Dorsolateral prefrontal cortex (tissue), 122 donors: ENCODE measurements at places on chromosomes 12 and 14.
A peak's percentile ranks its signal among the peaks of the same experiment; 100 is the strongest.

GRCh38 chr12:7241404-7242005 is 52.0 kb downstream of the PEX5 start:
- no peak for DNase-seq

DNA sequence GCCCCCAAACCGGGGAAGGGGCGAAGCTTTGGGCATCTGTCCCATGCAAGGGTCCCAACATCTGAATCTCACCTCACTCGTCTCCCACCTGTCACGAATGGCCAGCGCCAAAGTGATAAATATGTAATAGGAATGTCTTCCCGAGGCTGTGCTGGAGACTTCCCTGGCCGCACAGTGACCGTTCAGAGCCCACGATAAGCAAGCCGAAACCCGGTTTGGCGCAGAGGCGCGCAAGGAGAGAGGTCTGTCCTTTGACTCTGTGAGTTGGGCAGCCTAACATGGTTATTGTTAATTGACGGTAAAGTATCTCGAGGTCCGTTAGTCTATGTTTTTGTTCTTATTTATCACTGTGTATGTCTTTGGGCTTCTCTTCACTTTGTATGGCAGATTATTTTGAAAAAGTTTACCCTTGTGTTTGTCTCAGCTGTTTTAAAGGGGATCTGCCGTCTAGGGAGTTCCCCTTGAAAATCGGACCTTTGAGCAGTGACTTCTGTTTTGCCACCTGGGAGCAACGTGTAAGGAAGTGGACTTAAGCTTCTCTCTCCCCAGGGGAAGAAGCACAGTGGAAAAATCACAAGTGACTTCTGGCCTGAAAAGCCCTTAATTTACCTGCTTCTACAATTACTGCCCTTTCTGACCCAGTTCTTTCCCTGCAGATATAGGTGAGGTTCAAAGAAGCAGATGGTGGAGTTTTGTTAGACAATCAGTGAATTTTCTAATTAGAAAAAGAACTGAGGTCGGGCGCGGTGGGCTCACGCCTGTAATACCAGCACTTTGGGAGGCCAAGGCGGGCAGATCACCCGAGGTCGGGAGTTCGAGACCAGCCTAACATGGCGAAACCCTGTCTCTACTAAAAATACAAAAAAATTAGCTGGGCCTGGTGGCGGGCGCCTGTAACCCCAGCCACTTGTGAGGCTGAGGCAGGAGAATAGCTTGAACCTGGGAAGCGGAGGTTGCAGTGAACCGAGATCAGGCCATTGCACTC is 1.1 kb upstream of the TM9SF1 start:
- no peak for DNase-seq

DNA sequence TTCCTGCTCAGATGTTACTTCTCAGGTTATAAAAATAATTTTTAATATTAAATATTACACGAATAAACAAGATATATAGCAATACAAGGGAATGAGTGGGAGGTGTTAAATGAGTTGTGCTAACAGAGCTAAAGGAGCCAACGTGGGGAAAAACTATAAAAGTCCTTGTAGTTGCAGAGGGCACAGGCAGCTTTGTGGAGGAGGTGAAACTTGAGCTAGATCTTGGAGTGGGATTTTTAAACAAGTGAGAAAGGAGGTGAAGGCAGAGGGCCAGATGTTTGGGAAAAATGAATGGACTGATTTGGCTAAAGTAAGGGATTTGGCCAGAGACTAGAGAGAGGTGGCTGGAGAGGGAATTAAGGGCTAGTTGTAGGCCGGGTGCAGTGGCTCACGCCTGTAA is 5.2 kb upstream of the FKBP11 start:
- no peak for DNase-seq

DNA sequence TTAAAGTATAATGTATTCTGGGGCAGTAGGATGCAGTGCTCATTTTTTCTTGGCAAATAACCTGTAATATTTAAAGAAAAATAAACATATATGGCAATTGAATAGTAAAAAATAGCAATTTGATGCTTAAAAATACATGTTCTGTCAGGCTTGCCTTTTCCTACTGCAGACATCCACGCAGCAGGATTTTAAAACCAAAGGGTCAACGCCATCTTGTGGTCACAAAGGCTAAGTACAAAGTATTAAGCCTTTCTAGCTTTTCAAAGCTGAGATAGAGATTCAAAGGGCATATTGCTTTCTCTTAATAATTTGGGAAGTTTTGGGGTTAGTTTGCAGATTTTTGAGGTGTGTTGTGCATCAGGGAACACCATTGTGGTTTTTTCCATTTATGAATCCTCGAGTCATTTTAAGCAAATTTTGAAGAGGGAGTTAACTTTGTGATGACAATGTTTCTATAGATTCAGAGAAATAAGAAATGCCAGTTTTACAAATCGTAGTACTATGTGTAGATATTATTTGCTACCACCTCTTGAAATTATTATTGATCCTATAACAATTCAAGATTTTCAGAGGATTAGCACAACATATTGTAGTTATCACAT is 4.7 kb upstream of the CCER1 start:
- no peak for DNase-seq

- no peak for DNase-seq
Observed at GRCh38 chr14:87940382-87940781, 52.6 kb downstream of the GALC start.

DNA sequence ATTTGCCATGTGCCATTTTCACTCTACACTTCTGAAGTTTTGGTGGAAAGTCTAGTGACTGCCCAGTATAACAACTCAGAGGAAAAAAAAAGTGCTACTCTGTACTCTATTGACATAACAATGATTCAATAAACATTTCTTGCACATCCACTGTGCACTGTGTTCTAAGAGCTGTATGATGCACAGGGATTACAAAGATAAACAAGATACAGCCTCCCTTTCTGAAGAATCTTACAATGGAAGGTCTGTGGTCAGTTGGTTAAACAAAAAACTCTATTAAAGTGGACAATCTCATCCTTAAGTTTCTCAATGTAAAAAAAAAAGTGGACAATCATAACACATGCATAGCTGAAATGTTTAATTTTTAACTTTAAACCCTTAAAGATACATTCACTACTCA is 105.7 kb upstream of the RASSF8 start:
- no peak for DNase-seq

- DNase-seq: peak; percentile 43
Observed at GRCh38 chr12:81450920-81451739, 308.0 kb downstream of the PPFIA2 start.

DNA sequence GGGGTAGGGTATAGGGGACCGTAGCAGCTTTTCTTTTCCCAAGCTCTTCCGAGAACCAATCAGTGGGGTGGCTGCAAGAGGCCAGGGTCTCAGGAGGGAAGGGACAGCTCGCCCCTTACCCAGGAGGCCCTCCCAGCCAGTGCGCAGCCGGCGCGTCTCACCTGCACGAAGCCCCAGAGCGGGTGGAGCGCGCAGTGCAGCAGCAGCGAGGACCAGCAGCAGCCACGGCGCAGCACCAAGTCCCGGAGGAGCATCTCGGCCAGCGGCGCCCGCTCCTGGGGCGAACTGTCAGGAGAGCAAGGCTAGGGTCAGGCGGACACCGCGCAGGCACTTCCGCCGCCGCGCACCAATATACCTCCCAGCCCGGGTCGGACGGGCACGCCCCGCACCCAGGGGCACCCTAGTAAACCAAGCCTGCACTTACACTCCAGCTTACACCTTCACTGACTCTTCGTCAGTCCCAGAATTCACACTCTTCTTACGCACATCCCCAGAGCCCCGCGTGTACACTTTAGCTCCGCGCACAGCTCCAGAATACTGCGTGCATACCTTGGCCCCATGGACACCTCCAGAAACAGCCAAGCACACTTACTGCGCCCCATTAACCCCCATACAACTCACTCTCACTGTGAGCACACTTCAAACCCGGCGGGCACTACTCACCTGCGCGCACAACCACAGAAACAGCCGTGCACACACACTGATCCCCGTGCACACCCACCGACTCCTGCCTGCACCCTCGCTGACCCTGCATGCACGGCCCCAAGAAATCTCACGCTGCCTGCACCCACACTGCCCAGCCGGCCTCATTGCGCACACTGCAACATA is 606 bp downstream of the PRIMA1 start:
- DNase-seq: peak; percentile 34

- no peak for DNase-seq
Observed at GRCh38 chr12:7155471-7156034, 25.4 kb downstream of the CLSTN3 start.

DNA sequence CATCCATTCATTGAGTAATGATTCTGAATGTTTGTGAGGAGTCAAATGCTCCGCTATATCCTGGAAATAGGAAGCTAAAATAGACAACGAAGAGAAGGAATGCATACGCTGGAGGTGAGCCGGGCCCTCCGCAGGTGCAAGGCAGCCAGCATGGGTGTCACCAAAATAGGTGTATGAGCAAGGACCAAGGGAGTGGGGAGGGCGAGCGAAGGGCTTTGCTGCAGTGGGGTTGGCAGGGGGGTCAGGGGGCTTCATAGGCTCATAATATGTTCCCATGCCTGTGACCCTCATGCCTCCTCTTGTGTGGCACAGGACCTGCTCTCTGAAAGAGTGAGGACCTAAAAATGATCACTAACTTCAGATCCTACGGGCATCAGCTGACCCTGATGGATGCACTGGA is 73.0 kb downstream of the PRMT8 start:
- no peak for DNase-seq

- peak; percentile 89 for DNase-seq
Observed at GRCh38 chr14:89349171-89350008, 67.6 kb downstream of the FOXN3 start.

DNA sequence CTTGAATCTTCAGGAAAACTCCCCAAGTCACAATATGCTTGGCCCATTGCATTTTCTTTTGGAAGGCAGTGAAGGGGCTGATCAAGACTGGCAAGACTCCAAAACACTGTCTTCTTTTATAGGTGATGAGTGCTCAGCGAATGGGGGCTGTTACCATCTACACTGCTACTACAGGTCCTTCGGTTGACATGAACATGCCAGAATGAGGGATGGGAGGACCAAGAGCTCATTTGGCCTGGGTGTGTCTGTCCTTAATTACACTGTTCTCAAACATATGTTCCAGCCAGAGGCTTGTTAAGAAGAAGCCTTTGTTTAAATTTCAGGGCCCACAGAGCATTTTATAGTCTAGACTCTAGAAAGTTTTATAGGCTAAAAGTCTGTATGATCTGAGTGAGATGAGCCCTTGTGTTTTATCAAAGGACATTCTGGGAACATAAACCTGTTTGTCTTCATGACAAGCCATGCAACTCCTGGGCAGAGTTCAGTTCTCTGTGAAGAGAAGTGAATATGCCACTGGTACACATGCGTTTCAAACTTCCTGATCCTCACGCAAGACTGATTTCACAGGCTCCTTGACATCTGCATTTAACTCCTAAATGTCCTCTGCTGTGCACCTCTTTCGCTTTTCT is 4.7 kb upstream of the FAM234B start:
- no peak for DNase-seq

DNA sequence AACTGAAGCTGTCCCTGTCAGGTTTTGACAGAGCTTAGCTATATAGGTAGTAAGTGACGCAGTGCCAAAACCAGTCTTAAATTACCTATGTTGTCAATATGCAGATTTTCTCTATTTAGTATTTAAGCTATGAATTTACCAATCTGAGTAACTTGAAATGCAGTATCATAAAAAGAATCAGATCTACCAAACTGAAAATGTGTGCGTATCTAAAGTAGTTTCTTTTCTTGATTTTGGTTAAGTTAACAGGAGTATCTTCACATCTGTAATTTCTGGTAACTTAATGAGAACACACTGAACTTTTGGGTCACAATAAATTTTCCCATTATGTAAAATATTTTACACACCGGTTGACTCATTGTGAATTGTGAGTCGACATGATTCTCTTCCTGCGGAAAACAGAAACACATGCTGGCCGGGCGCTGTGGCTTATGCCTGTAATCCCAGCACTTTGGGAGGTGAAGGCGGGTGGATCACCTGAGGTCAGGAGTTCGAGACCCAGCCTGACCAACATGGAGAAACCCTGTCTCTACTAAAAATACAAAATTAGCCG is 45.1 kb downstream of the TRAF3 start:
- no peak for DNase-seq

DNA sequence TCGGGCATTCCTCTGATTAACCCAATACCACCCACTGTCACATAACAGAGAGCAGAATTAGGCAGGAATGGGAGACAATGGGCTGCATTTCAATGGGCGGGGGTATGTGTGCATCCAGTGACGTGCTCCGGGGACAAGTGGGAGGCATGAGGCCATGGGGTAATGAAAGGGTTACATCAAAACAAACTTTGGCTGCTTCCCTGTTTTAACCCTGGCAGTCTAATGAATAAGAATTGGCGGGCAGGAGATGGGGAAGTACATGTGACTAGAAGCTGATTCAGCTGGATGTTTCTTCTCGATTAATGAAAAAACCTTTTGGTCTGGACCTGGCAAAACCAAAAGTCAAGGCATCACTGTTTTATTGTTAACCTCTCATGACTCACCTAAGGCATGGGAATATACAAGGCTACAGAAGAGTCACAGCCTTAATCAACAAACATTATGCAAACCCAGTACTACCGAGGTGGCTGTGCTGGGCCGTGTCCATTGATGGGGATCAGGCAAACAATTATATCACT is 44.2 kb downstream of the SOCS2 start:
- DNase-seq: no peak

GRCh38 chr14:19917243-19917642 is 3.2 kb upstream of the OR4K5 start:
- DNase-seq: no peak

GRCh38 chr14:73324533-73324932 is 87.2 kb downstream of the PAPLN start:
- DNase-seq: no peak

DNA sequence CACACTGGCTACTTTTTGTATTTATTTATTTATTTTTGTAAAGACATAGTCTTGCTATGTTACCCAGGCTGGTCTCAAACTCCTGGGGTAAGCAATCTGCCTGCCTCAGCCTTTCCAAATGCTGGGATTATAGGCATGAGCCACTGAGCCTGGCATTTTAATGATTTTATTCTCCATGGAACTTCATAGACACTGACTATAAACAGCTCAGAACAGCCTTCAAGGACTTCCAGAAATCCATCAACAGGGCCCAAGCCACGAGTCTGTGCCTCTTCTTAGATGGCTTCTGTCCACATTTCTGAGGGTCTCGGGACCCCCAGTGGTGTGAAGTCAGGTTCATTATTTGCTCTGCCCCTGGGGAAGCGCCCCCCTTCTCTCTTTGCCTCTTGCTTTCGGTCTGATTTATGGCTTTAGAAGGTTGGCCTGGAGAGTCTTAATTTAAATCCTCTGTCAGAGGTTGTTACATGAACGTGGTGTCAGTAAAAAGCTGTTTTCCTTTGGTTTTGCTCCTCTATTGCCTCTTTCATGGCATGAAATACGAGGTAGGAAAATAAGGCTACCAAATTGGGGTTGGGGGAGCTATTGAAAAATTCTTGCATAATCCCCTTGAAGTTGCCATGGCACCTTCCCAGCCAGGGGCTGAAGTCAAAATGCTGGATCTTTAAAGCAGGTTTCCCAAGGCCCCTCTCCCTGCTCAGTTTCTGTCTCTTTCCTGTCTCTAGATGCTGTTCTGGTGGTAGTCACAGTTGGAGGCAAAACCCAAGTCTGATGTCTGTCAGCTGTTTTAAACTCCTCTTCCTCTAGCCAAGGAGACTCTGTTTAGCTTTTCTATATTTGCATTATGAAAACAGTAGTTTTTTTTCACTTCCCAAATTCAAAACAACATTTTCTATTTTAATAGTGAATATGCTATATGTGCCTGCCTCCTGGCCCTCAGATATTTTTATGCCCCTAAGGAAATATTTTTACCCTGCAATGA is 129.4 kb downstream of the SMOC1 start:
- no peak for DNase-seq
